ENCODE measurements at places on chromosomes 5 and 9.

DNA sequence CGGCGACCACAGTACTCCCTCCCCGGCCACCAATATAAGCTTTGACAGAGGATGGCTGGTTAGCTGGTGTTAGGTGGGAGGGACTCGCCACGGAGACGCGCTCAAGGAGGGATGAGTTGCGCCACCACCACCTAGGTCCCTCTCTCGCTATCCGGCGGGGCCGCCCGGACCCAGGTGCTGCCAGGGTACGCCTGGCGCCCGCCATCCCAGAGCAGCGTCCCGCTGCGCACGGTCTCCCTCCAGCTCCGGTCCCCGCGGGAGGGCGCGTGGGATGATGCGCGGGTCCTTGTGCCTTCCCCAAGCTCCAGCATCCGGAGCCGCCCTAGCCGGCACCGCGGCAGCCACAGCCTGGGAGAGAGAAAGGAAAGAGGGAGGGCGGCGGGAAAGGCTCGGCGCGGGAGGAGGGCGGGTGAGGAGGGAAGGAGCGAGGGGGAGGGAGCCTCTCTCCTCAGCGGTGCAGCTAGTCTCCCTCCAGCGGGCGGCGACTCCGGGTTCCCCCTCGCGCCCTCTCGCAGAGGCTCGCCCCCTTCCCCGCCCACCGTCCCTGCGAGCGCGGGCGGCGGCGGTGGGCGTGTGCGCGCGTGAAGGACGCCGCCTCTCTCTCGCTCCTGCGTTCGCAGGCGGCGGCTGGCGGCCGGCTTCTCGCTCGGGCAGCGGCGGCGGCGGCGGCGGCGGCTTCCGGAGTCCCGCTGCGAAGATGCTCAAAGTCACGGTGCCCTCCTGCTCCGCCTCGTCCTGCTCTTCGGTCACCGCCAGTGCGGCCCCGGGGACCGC is at the start of gene CAMK4:
CAMK4 (plus strand) TSS at position 598 of the 774 bp plus-strand sequence; CDS start at position 698, 100 bp downstream.
- peak; percentile 48 for DNase-seq

GRCh38 chr5:160674901-160675300 is 177.1 kb downstream of the ATP10B start:
- no peak for DNase-seq

DNA sequence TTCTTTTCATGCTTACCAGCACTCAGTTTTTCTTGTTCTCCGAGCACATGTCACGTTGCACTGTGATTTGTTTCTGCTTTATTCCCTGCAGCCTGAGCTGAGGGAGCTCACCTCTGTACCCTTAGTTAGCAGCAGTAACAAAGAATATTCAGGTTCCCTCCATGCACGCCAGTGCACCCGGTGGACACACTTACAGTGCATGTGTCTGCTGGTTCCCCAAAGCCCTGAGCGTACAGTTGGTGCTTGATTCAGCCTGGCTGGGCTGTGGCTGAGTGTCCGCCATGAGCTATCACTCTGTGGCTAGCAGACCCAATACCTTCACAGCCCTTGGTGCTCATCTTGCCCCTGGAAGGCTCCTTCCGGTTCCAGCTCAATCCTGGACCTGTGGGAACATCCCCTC is 93.5 kb downstream of the MVB12B start:
- no peak for DNase-seq

DNA sequence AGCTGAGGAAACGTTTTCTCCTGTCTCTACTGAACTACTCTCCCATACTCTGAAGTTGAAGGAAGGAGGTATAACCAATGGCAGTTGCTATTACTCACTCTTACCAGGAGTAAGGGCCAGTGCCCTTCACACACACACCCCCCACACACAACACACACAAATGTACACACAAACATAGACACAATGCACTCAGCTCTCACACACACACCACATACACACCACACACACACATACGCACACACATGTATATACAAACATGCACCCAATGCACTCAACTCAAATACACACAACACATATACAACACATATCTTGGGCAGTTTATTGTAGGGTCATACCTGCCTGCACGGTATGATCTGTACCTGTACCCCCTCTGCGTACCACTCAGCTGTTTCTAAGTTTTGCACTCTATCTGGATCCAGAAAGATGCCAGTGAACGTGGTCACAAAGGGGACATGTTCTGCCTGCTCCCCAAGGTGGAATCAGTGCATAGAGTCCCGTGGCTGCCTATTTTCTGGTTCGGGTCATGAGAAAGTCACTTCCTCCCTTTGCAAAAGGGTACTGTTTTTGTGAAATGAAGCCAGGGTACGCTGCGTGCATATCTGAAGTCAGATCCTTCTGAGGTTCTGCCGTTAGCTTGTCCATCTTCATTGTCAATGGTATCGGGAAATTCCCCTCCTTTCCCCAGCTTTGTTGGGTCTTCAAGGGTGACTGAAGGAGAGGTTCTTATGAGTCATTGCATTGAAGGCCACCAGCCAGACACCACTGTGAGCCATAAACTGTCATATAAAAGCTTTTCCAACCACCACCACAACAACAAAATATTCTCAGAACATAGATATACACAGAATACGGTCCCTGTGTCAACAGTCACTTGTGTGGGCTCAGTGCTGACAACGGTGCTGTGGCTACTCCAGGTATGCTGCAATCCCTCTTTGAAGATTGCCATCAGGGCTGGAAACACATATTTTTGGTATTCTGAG is 131.9 kb downstream of the UGCG start:
- DNase-seq, result no peak

DNA sequence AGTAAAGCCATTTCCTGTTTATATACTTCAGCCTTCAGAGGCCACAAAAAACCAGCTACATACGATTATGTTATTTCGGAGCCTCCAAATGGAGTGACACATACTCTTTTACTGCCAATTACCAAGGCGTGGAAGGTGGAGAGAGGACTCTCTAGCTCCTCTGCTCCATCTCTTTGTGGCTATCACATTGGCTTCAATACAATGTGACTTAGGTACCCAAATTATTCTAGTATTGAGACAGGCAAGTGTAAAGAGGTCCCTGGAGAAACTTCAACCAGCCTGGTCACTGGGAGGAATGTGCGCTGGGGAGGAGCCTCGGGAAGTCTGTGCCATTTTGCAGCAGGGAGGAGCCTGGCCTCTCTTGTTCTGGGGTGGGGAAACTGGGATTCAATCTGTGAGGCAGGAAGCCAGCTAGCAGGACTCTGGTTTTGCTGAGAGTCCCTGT is 85.8 kb upstream of the TAS2R1 start:
- no peak for DNase-seq

DNA sequence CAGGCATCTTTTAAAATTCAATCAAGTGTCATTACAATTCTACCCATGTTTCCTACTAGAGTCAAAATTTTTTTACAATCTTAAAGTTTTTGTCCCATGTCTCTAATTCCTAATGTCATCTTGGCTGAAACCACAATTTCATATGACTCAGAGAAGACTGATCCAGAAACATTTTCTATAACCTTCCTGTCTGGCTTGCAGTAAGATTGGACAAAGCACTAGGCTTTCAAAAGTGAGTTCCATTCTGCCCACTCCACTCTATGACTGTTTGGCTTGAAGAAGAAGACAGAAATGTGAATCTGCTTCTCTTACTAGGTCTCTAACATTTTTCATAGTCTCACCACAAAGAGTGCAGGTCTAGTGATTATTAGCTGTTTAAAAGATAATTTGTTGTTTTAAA is 88.8 kb downstream of the NR3C1 start:
- no peak for DNase-seq

DNA sequence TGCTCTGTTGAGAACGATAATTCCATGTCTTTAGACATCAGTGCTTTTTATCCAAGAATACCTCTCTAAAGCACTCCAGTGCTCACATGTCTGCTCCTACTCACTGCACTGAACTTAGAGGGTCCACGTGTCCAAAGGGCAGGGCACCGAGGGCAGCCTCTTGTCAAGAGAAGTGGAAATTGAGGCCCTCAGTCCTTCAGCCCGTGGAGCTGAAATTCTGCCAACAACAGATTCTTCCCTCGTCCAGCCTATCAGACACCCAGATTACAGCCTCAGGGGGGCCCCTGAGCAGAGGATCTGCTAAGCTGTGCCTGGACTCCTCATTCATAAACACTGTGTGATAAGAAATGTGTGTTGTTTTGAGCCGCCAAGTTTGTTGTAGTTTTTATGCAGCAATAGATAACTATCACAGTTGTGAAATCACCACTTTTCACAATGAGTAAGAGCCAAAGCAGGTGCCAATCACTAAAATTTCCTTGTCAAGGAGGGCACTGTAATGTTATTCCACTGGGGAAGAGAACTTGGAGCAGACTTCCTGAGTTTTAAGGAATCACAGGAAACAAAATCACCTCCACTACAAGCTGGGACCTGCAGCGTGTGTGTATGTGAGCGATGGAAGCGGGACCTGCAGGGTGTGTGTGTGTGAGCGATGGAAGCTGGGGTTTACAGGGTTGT is 58.8 kb upstream of the IGFBPL1 start:
- DNase-seq, result no peak

GRCh38 chr5:89556215-89556913 is 673.4 kb upstream of the MEF2C start:
- no peak for DNase-seq

GRCh38 chr5:78670701-78671269 is 22.2 kb upstream of the LHFPL2 start:
- DNase-seq, result no peak

DNA sequence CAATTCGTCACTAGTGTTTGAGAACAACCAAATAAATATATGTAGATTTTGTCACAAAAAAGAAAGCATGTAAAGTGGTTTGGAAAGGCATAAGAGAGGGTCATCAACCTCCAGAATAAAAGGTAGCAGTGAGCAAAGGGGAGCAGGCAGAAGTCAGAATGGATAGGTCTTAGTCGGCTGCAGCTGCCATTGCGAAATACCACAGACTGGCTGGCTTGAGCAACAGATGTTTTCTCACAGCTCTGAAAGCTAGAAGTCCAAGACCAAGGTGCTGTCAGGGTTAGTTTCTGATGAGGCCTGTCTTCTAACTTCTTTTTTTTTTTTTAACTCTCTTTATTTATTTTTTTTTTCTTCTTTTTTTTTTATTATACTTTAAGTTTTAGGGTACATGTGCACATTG is 208.1 kb upstream of the PIK3R1 start:
- no peak for DNase-seq

GRCh38 chr9:95516734-95517558 is at the start of gene PTCH1:
TSS of gene PTCH1 (minus strand) at chr9:95516971.
- DNase-seq, result peak; percentile 46

- no peak for DNase-seq
These were observed 134.3 kb downstream of the CDH18 start for GRCh38 chr5:19853616-19854240.

DNA sequence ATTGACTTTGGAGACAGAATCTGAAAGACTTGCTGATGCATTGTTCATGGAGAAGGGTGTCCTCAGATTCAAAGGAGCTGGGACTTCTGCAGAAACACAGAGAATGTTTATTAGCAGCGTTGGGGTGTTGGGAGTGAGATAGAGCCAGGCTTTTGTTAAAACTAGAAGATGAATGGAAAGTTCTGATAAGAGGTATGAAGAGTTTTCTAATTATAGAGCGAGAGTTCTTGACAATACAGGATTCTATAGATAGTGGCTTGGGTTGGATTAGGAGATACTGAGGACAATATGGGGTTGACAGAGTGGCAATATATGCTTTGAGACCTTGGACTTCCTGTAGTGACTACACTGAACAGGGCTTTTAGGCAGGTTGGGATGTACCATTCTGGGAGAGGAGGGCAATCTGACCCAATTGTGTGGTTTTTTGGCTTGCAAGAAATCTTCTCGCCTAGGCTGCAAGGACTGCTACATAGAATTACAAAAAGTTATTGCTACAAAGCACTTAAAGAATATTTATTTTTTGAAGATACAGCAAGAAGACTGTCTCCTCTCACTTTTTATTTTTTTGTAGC is 83.1 kb downstream of the FER start:
- no peak for DNase-seq

GRCh38 chr5:98460536-98460935 is 312.9 kb upstream of the RGMB start:
- no peak for DNase-seq

DNA sequence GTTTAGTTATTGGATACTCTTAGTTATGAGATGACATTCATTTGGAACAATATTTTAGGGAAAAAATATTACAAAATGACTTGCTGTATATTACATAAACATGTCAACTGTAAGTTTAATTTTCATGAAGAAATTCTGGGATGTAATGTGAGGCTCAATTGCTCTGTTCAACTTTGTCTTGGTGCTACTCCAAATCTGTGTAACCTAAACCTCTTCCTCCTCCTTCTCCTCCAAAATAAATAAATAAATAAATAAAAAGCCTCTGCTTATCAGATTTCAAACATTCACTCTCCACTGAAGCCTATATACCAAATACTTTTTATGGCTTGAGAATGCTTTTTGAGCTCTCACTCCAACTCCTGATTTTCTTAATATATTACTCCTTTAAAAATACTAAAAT is 27.7 kb downstream of the ACTBL2 start:
- DNase-seq, result no peak

GRCh38 chr9:38309324-38310195 is 82.9 kb upstream of the ALDH1B1 start:
- no peak for DNase-seq

- no peak for DNase-seq
These were observed 302.4 kb downstream of the NR3C1 start for GRCh38 chr5:143101121-143101520.

- no peak for DNase-seq
These were observed 103.5 kb upstream of the ARRDC3 start for GRCh38 chr5:91486638-91487037.

- no peak for DNase-seq
These were observed 28.9 kb downstream of the HSPB3 start for GRCh38 chr5:54484219-54484894.

DNA sequence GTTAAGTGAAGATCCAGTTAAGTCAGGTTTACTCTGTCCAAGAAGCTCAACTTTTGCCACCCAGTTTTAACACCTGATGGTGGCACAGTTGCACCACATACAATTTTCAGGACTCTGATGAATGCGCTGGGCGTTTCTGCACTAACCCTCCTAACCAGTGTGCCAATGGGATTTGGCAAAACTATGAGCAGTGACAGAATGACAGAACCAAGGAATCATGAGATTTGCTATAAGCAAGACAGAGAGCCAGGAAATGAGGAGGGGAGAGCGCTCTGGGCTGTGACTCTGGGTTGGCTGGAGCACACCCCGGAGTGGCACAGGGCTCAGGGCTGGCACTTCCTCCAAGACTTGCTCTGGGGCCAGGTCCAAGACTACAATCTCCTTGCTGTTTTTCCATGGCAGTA is 84.1 kb downstream of the SH3PXD2B start:
- DNase-seq, result no peak

DNA sequence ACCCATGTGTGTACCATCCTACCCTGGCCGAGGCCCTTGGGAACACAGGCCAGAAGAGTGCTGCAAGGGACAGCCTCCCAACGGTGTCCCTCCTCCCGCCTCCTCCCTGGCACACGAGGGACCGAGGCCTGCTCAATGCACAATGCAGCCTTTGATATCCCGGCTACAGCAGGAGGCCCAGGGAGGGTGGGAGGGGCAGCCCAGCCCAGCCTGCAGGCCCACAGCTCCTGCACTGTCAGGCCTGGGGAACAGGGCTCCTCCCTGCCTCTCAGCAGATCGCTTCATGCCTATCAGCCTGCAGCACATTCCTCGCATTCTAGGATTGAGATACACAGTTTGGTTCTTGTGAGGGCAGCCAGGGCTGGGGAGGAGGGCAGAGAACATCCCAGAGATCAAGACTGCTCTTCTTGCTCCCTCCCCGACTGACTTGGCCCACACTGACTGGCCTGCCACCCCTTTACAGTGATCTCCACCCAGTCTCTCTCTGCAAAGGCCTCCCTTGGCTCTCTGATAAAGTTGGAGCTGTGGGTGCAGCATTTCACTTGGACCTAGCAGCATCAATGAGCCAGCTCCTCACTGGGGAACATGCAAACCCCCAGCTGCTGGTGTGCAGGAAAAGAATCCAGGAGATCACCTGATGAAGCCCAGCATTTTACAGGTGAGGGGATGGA is at the start of gene SH3TC2:
SH3TC2 (minus strand) TSS at position 46 of the 671 bp plus-strand sequence; CDS start at position 6, 40 bp downstream.
- DNase-seq, result peak; percentile 67
